ENCODE measurements at places on chromosomes 5 and 9.

DNA sequence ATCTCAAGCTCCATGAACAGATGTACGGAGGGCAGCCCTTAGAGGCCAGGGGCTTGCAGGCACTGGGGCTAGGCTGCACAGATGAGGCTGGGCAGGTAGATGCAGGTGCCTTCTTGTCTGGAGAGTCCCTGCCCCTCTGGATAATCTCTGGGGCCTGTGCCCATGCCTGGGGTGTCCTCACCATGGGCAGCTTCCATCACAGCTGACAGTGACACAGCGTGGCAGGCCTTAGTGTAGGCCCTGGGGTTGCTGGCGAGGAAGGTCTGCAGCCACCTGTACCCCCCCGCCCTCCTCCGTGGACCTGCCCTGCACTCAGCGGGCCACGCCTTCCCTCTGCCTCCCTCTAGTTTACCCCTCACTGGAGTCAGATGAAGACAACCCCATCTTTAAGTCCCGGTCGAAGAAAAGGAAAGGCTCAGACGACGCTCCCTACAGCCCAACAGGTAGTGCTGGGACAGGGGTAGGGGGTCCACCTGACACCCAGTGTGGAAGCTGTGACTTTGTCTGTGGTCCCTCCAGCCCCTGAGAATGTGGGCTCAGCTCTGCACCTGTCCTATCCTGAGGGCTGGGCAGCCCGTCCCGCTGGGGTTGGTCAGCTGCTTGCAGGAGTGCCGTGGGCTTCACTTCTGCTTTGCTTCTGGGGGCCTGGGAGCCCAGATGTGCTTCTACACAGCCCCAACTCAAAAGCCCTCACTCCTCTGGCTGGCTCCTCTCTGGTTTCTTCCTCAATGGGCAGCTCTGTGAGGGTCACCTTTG lies 98.4 kb downstream of the PHF2 start:
- no peak for DNase-seq

GRCh38 chr9:33146298-33146697 lies 20.8 kb downstream of the B4GALT1 start:
- no peak for DNase-seq

- DNase-seq: no peak
Measured at GRCh38 chr9:111798786-111799185, 4.0 kb upstream of the SHOC1 start.

DNA sequence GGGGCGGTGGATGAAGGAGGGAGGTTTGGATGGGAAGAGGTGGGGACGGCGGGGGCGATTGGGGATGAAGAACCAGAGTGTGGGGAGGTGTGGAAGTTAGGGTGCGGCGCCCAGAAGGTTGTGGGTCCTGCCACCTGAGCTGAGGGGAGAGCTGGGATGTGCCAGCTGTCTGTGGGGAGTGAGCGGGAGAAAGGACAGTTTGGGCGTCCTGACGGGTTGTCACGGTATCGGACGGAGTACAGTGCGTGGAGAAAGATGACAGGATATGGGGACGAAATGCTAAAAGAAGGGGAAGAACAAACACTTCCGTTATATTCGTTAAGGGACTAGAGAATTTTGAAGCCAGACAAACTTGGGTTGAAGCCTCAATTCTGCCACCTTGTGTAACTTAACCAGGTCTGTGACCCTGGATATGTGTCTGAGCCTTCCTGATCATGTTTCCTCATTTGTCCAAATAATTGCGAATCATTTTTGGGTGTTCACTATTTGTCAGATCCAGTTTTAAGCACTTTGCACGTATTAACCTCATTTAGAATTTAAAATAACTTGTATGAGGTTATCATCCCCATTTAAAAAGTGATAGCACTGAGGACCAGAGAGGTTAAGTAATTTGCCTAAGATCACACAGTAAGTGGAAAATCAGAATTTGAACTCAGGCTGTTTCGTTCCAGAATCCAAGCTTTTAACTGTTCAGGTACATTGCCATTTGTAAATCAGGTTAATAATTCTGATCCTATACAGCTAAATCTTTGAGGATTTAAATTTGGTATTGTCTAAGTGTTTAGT lies 689 bp downstream of the CNTRL start:
- DNase-seq: no peak

GRCh38 chr9:15480028-15480427 lies 30.7 kb downstream of the PSIP1 start:
- DNase-seq: no peak

DNA sequence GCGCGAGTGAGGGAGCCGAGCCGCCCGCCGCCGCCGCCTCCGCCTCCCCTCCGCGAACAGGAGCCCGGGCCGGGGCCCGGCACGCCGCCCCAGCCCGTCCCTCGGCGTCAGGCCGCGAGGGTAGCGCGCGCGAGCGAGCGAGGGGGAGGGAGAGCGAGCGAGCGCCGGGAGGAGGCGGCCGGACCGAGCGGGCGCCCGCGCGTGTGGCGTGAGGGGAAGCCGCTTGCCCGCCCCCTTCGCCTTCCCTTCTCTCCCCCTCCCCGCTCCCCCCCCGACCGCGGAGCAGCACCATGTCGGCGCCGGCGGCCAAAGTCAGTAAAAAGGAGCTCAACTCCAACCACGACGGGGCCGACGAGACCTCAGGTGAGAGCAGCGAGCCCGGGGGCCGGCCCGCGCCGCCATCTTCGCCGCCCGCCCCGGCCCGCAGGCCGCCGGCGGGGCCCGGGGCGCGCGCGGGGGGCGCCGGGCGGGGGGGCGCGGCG lies 312 bp downstream of the SET start:
- DNase-seq: no peak

DNA sequence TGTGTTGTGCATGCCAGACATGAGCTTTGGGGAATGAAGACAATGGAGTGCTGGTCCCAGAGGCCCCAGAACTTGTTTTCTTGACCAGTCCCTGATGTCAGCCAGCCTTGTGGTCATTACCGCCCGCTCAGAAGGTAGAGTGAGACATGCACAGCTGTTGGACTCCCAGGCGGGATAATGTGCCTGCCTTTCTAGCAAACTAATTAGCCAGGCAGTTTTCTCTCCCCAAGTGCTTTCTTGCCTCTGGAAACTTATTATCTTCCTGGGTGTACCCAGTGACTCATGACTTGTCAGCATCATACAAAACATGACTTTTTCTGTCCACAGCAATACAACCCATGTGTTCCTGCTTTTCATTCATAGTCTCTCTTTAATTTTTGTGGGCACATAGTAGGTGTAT lies 131.1 kb downstream of the RMI1 start:
- no peak for DNase-seq

DNA sequence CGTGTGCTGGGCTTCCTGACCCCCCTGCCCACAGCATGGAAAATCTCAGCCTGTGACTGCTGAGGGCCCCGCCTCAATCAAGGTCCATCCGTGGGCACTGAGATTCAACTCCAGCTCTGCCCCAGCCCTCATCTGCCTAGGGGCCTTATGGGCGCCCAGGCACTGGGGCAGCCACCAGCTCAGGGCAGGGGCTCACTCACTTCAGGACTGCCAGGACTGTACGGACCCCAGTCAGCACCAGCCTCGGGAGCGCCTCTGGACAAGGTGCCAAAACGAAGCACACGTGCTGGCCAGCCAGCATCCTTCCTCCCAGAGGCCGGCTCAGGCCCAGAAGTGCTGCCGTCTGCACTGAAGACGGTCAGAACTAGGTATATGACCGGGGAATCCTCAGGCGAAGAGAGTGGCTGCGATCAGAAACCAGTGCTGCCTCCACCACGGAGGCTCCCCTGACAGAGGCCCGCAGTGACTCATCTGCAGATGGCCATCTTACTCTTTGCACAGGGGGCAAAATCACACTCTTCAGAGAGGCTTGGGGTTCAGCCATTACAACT lies 19.6 kb downstream of the CLPTM1L start:
- no peak for DNase-seq

DNA sequence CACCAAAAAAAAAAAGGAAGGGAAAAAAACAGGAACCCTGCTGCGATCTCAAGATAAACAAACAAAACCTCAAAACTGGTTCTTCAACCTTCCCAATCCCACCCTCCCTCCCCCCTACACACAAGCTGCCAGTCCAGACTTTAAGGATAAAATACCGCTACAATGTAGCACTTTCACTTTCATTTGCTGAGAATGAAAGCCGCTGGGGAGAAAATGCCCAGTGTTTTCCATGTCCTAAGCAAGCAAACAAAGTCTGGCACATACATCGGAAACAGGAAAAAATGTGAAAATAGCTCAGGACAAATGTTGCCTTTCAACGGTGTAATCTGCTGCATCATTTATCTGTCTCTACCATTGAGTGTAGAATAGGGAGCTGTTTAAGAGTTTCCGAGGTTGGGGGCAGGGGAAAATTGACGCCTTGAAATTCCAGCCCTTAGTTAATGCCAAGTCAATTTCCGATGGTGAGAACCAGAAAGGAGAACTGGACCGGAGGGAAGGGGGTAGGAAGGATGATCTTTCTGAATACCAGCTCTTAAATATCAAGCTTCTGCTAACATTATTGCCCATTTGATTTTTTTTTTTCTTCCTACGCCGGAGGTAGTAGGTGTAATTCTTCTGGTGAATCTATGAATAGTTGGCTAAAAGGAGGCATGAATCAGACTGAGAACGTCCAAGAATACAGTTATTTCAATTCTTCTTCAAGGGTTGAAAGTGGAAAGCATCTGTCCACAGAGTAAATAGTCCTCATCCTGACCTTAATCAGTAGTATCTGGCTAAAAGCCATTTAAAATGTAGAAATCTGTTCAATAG lies 1.2 kb upstream of the ADAMTS6 start:
- peak; percentile 44 for DNase-seq

- no peak for DNase-seq
Measured at GRCh38 chr9:110142868-110143481, 65.0 kb downstream of the C9orf152 start.

GRCh38 chr9:112322701-112323377 lies 10.6 kb downstream of the PTBP3 start:
- DNase-seq: no peak

GRCh38 chr9:94149696-94150095 lies 65.4 kb downstream of the PTPDC1 start:
- DNase-seq: no peak

- DNase-seq: peak; percentile 44
Measured at GRCh38 chr9:134698587-134699342, 57.2 kb downstream of the COL5A1 start.

DNA sequence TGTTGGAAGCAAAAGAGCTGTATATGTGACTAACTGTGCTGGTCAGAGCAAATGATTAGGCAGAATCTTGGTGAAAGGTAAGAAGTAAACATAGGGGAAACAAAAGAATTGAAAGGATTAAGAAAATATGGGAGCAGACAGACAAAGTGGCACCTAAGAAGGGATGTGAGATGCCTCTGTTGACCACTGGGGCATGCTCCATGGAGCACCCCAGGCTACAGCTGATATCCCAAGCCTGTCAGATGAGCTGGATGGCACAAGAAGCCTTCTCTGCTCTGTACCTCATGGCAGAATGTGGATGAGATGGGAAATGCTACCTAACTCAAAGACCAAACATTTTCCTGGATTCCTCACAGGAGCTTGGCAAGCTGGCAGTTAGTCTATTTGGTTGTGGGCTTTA lies 89.3 kb upstream of the SLIT3 start:
- DNase-seq: no peak

DNA sequence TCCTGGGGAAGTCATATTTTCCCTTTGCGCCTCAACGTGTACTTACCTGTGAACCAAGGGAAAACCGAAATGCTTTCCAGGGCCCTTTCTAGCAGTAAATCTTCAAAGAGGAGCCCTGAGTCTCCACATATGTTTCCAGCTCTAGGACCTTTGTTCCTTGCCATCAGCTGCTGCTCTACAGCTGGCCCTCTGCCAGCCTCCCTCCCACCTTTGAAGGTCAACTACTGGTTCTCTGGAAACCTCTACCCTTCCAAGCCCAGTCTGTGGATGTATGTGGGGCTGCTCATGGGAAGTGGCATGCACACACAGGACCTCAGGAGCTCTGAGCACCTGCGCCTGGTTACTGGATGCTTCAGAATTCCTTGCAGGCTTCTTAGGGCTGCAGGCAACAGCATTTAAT lies 117.2 kb downstream of the PSD2 start:
- no peak for DNase-seq

DNA sequence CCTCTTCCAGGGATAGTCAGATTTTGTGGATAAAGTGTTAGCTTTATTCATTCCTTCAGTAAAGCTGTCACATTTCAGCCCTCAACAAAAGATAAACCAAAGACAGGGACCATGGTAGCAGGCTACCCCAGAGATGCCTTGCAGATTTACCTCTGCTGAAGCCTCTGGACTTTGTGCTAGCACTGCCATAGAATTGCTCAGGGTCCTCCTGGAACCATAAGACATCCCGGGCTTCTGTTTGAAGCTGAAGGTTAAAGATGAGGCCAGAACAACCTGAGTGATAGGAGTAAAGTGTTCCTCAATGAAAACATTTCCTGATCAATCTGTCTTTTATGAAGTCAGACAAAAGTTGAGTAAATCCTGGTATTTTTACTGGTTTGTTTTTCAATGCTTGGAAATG lies 57.5 kb upstream of the ARL15 start:
- DNase-seq: no peak

GRCh38 chr5:122874179-122874875 lies 28.9 kb downstream of the SNX24 start:
- DNase-seq: no peak

- DNase-seq: peak; percentile 55
Measured at GRCh38 chr9:105414947-105415661, 32.7 kb upstream of the FSD1L start.

DNA sequence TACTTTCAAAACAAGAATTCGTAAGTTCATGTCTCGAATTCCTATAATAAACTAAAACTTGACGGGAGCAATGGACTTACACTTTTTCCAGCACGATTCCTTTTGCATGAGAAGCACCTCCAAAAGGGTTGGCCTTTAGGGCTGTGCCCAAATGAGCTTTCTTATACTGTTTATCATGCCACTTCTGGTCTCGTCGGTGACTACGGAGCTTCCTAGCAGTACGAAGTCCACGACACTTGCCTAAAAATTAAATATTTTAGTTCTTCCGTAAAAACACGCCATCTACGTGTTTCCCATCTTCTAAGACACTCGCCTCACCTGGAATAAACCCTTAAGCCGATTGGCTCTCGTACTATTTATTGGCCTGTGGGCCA lies 554 bp downstream of the RPS23 start:
- no peak for DNase-seq

GRCh38 chr5:129094087-129094923 lies at the start of gene ISOC1:
TSS of gene ISOC1 (plus strand) at chr5:129094749. CDS start at chr5:129094767, 18 bp downstream.
- peak; percentile 76 for DNase-seq

- DNase-seq: no peak
Measured at GRCh38 chr9:20325008-20325407, 297.3 kb downstream of the MLLT3 start.
